ENCODE measurements at places on chromosomes 6 and 20.
A peak's percentile ranks its signal among the peaks of the same experiment; 100 is the strongest.

GRCh38 chr6:138577151-138577915 lies 78.0 kb upstream of the NHSL1 start:
- no peak for DNase-seq

DNA sequence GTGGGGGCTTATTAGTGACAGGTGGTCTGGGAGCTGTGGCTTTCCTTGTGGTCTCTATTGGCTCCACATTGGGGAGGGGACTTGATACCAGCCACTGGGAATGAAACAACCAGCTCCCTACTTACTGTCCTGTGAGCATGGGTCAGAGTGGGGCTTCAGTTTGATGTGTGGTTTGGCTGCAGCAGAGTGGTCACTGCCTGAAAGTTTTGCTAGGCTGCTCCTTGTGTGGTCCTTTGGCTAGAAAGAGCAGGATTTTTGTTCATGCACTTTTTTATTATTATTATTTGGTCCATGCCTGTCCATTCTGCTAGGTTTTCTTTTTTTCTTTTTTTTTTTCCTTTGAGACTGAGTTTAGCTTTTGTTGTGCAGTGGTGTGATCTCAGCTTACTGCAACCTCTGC lies 7.5 kb upstream of the TMEM14B start:
- no peak for DNase-seq

GRCh38 chr6:27375613-27376079 lies 12.9 kb upstream of the ZNF391 start:
- DNase-seq: no peak

DNA sequence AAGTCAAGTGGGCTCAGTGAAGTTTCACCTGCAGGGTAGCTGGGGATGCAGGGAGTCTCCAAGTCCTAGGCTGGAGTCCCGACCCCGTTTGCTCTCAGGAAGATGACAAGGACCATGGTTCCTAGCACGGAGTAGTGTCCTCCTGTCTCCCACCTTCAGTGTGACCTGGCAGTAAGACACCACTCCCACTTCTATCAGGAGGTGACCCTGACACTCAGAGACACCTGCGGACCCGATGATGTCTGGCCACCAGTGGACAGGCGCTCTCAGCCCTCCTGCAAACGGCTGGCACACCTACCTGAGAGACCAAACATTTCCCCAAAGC lies 1.1 kb downstream of the SOD2 start:
- no peak for DNase-seq

DNA sequence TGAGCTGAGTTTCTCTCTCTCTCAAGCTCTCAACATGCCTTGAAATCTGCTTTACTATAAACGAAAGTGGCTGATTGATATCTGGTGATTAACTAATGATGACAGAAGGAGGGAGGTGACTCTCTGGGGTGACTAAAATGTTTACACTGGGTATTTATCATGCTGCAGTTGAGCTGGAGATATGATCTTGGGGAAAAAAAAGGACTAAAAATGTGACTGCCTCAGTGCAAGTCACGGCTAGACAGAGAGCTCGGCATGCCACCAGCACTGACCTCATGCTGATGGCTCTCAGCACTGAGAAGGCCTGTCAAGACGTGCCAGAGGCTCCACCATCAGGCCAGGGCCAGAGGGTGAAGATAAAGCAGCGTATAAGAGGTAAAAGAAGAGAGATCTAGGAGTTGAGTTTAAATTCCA lies 103.1 kb upstream of the SPACA1 start:
- DNase-seq: no peak

GRCh38 chr6:113442040-113442439 lies 415.1 kb upstream of the MARCKS start:
- DNase-seq: no peak

GRCh38 chr20:35171753-35172433 lies at the start of gene PROCR:
PROCR (plus strand) TSS chr20:35172072; CDS start chr20:35172155, 83 bp downstream.
- DNase-seq: no peak

- DNase-seq: peak; percentile 62
Measured at GRCh38 chr6:90285611-90286381, 10.8 kb downstream of the BACH2 start.

- DNase-seq: no peak
Measured at GRCh38 chr6:111096246-111096645, 8.9 kb downstream of the SLC16A10 start.

DNA sequence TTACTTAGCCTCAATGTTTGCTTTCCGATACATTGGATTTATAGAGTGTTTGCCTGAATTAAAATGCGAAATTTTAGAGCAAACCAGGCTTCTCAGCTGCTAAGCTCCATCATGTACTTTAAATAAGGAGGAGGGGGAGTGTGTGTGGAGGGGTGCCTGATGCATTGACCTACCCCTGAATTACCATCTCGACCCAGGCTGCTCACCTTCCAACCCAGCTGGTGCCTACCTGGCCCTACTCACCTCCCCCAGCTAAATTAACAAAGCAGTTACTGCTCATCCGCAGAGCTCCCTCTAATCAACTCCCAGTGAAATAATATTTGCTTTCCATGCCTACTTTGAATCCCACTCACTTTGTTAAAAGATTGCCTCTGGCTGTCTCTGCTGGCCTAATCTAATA lies 544.5 kb downstream of the MAFB start:
- no peak for DNase-seq

GRCh38 chr6:109303164-109303563 lies 79.1 kb downstream of the CD164 start:
- no peak for DNase-seq

GRCh38 chr20:32858189-32858588 lies 534 bp upstream of the EFCAB8 start:
- no peak for DNase-seq

DNA sequence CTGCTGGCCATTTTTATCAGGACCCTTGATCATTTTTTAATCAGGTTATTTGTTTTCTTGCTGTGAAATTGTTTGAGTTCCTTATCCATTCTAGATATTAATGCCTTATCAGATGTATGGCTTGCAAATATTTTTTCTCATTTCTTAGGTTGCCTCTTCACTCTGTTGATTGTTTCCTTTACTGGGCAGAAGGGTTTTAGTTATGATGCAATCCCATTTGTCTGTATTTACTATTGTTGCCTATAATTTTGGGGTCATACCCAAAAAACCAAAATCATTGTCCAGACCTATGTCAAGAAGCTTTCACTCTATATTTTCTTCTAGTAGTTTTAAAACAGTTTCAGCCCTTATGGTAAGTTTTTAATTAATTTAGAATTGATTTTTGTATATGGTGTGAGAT lies 172.5 kb downstream of the SLC24A3 start:
- no peak for DNase-seq

DNA sequence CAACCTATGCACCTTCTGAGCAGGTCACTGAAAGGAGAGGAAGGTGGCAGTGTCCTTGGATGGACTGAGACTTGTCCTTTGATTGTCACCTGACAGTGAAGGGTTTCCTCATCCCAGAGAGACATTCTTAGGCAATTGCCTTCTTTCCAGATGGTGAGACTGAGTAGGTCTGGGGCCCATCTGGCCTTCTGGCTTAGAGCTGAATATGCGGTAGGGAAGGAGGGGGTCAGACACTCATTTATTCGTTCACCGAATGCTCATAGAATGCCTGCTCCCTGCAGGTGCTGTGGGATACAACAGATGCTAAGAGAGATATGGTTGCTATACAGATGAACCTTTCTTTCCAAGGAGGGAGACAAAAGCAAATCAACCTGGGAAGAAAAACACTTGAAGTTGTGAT lies 76.8 kb downstream of the BMP6 start:
- no peak for DNase-seq

- DNase-seq: no peak
Measured at GRCh38 chr6:77669913-77670312, 17.1 kb downstream of the MEI4 start.

Measured in memory B cell (primary cell).